Activated effector memory CD4-positive, alpha-beta T cell treated with Interleukin-2 at 50 U/mL for 16 hours (primary cell): ENCODE measurements at places on chromosomes 2 and 18.

DNA sequence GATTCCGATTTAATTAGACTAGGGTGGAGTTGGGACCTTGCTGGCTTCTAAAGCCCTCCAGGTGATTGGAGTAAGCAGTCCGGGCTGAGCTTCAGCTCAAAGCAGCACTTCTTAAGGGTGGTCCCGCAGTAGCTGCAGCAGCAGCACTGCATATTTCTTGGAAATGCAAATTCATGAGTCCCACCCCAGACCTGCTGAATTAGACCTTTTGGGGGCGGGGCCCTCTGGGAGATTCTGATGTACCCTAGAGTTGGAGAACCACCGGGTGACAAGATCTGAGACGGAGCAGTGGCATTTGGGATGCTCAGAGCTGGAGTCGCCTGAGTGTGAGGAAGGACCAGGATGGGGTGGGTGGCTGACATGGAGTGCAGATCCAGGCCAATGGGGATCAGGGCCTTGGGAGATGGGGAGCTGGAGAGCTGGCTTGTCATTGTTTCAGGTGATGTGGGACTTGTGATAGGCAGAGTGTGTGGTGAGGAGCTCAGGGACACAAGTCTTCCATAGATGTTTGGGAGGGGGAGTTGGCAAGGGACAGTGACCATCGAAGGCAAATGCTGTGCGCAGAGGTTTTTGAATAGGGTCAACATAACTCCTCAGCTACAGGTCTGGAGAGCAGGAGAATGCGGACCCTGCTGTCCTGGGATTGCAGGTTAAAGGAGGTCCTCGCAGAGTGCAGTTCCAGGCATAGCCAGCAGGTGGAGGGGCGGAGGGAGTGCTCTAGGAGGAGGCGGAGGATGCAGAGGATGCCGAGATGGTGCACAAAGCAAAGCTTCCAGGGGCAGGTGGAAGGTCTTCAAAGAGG is 130.9 kb upstream of the RAB12 start:
- DNase-seq, result no peak

- DNase-seq, result no peak
Measured at GRCh38 chr2:9964334-9964980, 13.0 kb downstream of the GRHL1 start.

- DNase-seq, result no peak
Measured at GRCh38 chr2:10738192-10738591, 16.8 kb downstream of the ATP6V1C2 start.

DNA sequence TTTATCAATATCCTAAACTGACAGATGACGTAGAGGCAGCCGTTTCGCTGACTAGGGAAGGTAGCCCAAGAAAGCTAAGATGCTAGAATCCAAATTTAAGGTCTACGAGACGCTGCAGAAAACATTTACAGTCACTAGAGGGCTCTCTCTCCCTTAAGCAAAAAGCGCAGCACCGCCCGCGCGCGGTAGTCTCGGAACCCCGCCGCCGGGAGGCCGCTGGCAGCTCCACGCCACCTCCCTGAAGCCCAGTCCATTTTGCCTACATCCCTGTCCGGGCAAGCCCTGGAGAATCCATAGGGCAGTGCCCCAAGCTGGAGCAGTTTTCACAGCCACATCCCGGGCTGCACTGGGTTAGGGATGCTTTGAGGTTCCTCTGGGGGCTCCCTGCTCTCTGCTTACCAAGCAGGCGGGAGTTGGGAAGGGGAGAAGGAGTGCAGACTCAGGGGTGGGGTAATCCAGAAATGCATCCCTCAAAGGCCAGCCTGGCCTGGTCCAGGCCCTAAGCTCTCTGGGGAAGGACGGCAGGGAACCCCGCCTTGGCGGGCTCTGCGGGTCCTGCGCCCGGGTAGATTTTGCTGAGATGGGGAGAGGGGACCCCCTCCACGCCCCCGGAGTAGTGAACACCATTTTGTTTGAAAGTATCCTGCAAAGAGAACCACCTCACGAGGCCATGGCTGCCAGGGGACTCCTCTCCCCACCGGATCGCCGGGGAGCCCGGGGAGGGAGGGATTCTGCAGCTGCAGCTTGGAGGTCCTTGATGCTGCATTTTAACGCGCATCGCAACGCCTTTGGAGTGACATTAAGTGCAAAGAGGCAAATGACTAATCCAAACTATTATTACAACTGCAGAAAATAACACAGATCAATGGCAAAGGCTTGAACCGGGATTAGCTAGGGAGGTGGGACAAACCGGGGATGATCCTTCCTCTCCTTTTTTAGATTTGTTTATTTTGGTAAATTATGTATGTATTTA is 1.3 kb upstream of the DPYSL5 start:
- DNase-seq, result peak; percentile 29

GRCh38 chr2:239544143-239544917 is 143.5 kb upstream of the HDAC4 start:
- DNase-seq, result no peak

DNA sequence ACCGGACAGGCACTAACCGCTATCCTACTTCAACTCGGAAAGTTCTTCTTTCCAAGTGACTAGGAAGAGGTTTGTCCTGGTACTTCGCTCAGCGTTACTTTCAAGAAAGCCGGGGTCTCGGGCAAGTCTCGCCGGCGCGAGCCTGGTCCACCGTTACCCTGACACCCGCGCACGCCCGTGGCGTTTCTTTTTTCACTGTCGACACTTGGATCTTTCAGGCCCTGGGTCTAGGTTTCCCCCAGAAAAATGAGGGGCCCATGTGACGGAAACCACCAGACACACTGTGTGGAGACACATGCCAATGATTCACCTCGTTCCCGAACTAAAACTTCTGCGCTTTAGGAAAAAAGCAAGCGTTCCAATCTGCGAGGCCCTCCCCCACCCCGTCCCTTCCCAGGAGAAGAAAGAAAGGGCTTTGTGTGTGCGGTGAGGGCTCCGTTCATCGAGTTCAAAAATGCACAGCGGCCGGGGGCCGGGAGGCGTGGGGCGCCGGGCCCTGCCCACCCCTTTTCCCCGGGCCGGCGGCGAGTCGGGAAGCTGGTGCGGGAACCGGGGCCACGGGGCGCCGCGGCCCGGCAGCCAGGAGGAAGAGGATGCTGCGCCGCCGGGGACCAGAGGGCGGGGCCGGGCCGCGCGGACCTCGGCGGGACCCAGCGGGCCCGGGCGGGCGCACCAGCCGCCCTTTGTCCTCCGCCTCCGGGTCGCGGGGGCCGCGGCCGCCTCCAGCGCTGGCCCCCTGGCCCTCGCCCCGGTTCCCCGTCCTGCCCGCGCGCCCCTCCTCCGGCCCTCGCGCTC is 2.6 kb downstream of the ZNF521 start:
- no peak for DNase-seq

GRCh38 chr18:43581936-43582519 is 304.7 kb upstream of the SYT4 start:
- DNase-seq, result no peak

GRCh38 chr2:71605781-71606241 is 152.4 kb downstream of the DYSF start:
- no peak for DNase-seq

DNA sequence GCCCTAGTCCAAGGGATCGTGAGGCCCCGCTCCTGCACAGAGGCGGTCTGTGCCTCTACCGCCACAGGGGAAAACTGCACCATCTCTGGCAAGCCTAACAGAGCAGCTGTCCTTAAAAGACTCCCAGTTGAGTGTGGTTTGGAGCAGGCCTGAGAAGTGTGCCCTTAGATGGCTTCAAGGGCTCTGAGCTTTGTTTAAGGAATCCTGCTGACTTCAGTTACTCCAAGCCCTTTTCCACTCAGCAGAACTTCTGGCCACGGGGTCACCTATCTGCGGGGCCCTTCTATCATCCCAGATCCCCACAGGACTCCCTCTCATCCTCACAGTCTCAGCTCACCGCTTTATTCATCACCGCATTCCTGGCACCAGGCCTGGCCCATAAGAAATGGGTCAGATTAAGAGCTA is 131.5 kb downstream of the CCDC74A start:
- no peak for DNase-seq

DNA sequence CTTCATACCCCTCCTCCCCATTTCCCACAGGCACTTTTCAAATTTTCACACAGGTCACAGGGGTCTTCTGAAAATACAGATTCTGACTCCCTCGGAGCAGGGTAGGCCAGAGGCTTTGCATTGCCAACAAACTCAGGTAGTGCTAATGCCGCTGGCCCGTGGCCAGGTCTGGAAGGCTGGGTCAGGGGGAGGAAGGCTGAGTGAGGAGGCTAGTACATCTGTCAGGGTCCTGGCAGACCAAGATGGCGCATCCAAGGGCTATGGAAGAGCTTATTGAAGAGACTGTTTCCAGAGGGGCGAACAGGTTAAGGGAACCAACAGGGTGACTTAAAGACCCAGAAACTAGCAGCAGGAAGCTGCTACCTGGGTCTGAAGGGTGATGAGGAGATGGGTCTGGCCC is 336.7 kb upstream of the ID2 start:
- DNase-seq, result no peak

DNA sequence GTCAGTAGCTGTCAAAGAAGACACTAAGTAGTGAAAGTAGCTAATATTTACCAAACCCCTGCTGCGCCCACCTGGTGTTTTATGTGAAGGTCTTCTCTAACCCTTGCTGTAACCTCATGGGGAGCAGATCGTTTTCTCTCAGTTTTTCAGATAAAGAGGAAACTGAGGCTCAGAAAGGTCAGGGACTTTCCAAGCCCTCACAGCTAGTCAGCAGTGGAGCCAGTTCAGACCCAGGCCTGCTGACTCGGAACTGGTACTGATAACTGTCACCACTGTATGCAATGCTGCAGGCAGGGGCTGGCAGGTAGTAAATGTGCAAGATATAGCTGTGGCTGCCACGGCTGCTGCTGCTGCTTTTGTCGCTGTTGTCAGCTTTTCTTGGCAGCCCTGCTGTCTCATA is 69.1 kb downstream of the LRRFIP1 start:
- peak; percentile 28 for DNase-seq

DNA sequence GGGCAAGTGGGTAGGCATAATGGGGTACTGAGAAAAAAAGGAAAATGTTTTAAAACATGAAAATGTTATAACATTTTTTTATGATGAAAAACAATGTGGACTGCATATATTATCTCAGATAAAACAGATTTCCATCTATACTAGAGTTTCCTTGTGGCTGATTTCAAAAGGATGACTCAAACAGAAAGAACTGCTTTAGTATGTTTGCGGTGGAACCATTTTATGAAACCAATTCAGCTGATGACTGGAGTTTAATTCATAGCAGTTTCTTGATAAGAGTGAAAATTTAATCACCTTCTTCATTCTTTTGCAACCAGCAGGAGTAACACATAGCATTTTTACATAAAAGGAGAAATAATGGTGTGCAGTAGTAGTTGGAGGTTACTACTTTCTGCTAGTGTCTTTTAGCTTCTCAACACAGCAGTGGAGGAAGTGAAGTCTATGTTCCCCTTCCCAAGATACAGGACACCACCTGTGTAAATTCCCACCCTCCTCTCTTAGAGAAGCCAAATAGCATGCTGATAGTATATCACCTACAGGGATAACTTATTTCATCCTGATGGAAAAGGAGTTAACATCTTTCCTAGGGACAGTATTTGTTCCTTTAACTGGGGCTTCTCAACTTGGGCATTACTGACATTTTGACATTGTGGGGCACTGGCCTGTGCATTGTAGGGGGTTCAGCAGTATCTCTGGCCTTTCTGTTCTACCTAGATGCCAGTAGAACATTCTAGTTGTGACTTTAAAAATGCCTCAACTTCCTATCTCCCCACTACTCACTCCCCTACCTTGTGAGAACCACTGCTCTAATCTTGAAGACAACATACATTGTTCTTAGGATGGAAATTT is 29.9 kb downstream of the PELI1 start:
- DNase-seq, result no peak

DNA sequence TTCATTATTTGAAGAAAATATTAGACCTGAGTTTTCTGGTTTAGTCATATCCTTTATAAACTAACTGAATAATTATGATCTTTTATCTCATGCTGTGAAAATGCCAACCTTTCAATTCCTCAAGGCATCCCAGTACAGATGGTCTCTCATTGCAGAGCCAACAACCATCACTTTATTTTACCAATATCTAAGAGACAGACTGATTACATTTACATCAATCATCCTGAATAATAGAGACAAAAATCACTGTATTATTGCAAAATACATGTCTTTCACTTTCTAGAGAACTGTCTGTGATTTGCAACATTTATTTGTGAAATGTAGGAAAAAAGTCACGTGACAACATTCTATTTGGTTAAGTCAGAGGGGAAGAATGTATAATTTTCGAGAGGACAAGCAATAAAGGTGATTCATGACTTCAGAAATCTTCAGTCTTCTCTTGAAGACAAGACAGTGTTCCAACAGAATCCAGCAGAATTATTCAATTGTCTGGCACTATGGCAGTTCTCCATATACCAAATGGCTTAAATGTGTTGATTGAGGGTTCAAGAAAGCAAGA is 503.6 kb upstream of the SYT4 start:
- DNase-seq, result no peak

- DNase-seq, result no peak
Measured at GRCh38 chr2:163527381-163527780, 208.4 kb downstream of the FIGN start.

DNA sequence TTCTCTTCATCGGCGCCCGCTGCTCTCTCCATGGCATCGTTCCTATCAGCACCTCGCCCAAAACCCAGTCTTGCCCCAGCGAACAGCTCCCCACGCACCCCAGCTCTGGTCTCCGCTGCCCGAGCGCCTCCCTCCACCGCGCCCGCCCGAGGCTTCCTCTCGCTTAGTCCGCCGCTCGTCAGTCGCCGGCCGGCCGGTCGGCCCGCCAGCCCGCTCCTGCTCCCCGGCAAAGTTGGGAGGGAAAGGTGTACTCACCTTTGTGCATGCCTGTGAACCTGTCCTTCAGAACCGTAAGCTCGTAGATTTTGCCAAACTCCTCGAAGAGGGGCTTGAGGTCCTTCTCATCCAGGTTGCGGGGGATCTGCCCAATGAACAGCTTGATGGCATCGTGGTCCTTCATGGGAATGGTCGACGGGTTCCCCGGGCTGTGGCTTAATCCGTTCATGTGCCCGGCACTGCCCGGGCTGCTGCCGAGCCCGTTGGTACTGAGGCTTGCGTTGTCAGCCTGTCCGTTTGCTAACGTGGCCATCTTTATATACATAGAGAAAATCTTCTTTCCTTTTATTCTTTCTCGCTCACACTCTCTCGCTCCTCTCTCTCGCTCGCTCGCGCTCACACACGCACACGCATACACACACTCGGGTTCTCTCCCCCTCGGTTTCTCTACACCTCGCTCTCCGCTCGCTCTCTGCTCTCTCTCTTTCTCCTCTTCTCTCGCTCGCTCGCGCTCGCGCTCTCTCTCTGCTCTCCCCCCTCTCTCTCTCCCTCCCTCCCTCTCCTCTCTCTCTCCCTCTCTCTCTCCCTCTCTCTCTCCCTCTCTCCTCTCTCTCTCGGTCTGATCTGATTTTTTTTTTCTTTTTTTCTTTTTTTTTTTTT is at the start of gene CELF4:
TSS of gene CELF4 (minus strand) at position 698 of the 876 bp plus-strand sequence.
- DNase-seq, result no peak

DNA sequence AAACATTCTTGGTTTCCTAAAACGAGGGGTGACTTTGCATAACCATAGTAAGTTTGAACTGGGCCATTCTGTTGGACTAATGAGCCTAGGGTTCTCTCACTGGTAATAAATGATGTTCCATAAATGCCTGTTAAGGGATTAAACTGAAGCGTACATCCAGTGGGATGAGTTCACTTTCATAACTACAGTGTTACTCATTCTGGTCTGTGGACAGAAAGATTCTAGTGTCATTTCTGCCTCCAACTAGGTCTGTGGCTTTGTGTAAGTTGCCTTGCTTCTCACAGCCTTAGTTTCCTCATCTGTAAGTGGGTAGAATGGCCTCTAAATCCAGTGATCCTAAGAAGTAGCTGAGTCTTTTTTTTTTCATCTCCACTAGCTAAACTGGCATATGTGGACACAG is 1860.6 kb upstream of the PIK3C3 start:
- no peak for DNase-seq
